ENCODE measurements at places on chromosomes 13 and 19.

DNA sequence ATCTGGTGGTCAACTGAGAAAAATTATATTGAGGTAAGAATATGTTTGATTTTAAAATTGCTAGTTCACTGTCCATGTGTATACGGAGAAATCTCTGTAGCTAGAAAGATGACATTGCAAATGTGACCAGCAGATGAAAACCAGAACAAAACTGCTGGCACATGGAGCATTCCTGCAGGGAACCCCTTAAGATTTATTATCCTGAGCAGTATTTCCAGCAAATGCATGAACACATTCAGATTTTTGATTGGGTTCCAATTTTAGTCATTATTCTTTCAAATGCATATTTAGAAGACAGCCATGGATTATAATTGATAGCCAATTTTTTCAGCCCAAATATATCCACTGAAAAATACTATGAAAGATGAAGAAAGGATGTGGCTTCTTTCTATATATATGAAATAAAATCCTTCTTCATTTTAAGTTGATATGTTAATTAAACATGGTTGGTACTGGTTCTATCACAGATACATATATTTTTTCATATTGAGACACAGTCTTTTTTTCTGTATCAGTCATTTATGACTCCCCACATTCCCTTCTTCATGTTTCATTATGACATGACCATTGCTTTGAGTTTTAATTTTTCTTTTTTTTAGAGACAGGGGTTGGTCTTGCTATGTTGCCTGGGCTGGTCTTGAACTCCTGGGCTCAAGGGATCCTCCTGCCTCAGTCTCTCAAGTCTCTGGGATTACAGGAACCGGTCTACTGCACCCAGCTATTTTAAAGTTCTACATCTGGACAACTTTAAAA is 376.5 kb downstream of the KLF12 start:
- DNase-seq = no peak

DNA sequence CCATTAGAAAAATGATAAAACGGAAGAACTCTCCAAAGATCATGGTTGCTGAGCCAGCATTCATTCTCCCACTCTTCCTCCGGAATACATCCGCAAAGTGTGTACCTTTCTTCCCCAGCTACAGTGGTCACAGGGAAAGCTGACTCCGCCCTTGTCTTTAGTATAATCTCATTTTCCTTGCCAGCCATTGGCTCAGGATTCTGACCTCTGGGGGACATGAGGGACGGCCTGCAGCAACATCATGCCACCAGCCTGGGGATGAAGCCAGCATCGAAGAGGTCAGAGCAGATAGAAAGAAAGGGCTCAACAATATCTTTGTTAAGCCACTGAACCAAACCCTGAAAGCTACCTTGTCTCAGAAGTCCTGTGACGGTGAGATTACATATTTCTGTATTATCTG is 46.3 kb upstream of the TPP2 start:
- no peak for DNase-seq

- DNase-seq = no peak
Observed at GRCh38 chr13:49649244-49649962, 21.1 kb downstream of the ARL11 start.

DNA sequence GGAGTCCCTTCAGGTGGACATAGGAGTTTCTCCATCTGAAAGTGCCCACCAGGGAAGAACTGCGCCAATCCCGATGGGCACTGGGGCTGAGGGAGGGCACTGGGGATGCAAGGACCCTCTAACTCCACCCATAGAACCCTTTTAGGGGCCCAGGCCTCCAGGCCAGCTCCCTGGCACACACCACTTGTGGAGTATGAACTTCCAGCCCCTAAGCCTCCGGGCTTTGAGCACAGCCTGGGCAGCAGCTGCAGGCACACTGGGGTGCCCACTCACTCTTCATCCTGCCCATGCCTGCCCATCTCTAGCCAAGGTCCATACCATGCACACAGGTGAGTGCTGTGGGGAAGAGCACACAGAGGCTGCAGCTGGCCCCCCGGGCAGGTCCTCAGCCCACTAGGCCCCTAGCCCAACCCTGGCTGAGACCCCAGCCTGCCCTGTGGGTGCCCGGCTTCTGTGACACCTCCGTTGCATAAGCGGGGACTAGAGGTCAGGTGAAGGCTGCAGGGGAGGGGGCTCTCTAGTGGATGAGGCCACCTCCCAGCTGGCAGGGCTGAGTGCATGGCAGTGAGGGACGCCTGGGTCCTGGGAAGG is 14.6 kb upstream of the SLC7A10 start:
- DNase-seq = no peak

DNA sequence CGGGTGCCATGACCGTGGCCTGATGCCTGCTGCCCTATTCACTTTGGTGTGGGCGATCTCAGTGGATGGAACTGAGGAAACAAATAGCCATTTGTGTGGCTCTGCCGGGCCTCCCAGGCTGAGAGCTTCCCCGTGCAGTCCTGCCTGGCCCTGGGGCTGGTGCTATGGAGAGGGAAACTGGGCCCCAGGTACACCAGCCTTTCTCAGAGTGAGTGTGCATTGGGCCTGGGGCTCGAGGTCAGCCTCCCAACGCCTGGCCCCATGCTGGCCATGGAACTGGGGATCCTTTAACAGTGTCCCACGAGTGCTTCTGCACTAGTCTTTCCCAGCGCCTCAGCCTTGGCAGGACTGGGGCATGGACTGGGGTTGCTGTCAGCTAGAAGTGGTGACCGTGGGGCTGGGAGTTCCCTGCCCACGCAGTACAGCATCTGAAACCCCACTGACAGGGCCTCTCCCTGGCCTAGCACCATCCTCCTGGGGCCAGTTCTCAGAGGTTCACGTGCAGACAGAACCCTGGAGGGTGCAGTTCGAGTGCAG is 10.5 kb downstream of the PLEKHF1 start:
- DNase-seq = no peak

DNA sequence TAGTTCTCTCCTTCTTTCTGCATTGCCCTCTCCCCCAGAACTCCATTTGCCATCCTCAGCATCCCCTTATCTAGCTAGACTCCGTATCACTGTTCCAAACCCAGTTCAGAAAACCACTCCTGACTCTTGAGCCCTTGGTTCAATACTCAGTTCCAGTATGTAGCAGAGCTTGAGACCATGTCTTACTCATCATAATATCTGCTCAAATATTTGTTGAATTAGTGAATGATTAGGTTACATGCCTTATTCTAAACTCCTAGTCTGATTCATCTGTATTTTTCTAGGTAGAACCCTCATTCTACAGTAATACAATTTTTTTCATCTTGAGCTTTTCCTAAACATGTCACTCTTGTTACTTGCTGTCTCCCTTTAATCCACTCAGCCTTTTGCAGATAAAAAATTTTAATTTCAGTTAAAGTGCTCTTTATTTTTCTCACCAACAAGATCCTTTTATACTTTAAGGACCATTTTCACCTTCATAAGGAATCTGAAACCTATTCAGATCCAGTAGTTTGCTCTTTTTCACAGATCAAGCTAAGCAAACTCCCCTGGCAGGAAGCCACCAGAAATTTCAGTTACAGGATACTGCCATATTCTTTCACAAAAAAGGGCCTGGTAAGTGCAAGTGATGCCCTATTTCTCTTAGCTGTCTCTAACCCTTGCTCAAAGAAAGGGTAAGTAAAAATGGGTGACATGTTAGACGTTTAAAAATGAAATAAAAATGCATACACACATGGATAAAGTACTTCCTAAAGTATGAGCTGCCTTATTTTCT is 23.1 kb upstream of the INTS6 start:
- DNase-seq = no peak

- no peak for DNase-seq
Observed at GRCh38 chr13:86000546-86000945, 201.3 kb upstream of the SLITRK6 start.

DNA sequence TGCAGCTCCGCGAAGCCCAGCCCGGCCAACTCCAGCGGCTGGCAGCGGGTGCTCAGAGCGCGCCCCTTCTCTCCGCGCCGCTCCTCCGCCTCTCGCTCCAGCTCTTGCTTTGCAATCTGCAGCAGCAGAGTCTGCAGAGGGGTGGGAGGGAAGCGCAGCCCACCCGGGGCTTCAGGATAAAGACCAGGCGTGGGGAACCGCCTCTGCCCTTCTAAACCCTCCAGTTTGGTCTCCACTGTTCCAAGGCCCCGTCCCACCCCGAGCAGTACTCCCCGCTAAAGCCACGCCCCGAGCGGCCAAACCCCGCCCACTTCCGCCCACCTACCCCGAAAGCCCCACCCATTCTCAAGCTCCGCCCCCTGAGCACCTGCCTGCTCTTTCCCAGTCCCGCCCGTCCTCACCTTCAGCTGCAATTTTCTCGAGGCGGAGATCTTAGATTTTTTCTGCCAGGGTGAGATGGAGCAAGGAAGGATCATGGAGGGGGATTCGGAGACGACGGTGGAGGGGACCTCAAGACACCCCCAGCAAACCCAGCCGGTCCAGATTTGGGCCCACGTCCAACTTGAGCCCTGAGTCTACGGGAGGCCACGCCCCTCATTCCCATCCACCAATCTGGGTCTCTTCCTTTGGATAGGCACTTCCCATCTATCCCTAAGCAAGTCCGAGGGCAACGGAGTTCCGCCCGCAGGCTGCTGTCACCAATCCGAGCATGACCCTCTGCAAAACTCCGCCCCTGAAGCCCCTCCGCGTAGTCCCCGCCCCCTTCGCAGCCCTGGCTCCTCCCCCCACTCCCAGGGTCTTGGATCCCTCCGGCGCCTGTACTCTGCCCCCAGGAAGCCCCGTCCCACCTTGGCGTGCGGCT is 1.1 kb downstream of the TNNI3 start:
- DNase-seq = peak; percentile 21

DNA sequence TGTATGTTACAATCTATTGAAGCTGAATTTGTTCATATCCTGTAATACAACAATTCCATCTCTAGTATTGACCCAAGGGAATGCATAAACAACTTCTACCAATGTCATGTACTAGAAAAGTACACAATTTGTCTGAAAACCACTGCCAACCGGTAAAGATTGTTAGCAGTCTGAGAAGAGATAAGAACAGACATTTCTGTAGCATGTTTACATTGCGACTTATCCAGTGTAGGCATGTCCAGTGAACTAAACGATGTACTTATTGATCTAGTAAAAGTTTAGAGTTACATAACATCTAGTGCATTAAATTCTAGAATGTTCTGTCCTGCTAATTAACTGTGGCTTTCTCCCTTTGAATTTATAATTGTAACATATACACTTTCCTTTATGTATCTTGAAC is 425.9 kb downstream of the SLITRK6 start:
- DNase-seq = no peak

DNA sequence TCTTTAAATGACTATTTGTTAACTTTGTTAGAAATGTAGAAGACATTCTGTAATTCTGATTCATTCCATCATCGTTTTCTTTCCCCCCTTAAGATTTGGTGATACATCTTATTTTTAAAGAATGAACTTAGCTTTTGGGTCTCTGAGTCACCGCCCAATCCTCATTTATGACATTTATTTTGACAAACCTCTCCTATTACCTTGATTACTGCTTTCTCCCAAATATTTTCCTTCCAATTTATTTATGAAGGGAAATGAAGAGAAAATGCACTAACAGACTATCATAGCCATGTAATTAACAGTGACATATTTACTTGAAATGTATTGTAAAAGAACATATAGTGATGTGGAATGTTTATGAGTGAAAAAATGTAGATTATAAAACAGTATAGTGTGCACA is 241.6 kb downstream of the DCLK1 start:
- DNase-seq = no peak

DNA sequence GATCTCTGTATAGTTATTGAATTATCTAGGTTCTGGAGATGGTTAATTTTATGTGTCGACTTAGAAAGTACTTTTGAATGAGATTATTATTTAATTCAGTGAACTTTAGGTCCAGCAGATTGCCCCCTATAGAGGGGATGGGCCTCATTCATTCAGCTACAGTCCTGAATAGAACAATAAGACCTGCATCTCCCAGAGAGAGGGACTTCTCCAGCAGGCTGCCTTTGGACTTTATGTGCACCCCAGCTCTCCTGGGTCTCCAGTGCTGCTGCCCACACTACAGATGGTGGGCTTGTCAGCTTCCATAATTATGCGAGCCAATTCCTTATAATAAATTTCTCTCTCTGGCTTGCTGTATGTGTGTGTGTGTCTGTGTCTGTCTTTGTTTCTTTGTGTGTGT is 39.3 kb upstream of the KL start:
- no peak for DNase-seq

DNA sequence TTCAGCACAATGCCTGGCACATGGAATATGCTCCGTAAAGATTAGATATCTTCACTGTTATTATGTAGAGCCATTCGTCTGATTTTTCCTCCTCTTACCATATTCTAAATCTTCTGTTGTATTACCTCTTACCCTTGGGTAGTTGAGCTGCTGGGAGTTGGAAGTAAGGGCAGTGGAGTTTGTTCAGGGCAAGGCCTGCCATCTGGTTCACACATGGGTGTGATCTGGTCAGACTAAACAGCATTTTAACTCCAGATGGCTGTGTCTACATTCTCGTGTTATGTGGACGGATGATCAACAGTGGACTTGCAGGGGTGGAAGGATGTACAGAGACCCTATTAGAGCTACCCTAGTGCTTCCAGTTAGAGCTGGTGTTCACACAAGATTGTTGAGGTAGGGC is 164.9 kb downstream of the ZIC5 start:
- no peak for DNase-seq

DNA sequence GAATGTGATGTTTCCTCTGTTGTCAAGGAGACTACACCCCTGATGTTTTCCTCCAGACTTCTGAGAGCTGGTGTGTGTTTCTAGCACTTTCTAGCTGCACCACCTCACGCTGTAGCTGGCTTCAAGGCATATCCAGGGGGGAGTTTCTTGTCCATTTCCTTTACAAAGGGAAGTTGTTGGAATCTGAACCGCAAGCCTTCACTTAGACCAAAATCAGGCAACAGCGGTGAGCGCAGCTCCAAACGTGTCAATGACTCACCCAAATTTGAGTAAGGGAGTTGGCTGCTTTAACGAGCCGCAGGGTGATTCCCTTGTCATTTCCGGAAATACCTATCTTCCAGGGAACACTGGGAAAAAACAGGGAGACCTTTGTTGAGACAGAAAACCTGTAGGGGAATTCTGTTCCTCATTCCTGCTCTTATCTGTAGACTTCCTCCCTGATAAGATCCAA is 2.5 kb downstream of the LDLR start:
- peak; percentile 76 for DNase-seq

- DNase-seq = no peak
Observed at GRCh38 chr19:751501-752341, 809 bp downstream of the MISP start.

DNA sequence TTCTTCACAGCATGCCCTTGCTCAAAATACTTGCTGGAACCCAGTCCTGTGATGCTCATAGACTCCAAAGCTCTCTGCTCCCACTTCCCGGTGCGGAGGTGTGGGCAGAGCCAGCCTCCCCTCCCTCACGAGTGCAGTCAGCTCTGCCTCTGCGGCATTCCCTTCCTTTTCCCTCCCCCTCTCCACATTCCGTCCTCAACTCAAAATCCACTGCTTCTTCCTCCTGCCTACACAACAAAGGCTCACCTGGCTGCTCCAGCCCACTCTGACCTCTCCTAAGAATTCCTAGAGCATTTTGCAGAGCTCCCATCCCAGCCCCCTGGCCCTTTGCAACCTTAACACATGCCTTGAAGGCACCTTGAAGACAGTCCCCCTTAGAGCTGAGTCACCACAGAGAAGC is 527.9 kb downstream of the MYO16 start:
- DNase-seq = no peak

DNA sequence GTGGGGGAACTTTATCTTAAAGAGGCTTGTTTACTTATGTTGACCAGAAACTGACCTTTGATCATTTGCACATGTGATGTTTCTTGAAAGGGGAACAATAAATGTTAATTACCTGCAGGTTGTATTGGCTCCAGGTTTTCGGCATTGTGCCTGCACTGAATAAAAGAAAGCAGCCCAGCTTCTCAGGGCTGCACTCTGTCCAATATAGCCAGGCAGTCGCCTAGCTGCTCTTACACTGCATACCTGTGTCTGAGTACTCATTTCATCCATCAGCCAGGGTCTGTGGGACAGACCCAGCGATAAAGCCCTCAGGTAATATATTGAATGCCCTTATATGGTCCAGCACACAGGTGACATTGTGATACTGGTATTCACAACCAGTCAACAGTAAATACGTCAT is 8.9 kb upstream of the ZNF726 start:
- DNase-seq = no peak
